ENCODE measurements at places on chromosomes 12 and 14.

GRCh38 chr12:31582155-31582554 is 8.8 kb downstream of the DENND5B start:
- no peak for DNase-seq

DNA sequence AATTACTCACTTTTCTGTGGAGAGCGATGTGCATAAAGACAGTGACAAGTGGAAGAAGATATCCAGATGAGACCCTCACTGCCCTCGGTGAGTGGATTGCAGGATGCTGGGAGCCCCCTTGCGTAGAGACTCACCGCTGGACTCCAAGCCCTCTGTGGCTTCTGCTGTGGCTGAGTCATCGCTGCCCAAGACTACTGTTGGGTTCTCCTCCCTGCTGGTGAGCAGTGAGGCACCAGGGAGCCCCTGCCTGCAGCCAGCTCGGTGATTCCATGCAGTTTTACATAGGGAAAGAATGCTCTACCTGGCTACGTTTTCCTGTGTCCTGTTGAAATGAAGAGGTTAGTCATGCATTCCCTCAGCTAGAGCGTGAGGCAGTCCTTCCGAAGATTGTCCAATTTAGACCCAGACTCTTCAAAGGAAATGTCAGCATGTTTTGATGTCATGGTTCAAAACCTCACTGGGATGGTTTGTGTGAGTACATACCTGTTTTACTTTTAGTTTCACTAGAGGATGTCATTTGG is 28.2 kb downstream of the TRAF3 start:
- no peak for DNase-seq

DNA sequence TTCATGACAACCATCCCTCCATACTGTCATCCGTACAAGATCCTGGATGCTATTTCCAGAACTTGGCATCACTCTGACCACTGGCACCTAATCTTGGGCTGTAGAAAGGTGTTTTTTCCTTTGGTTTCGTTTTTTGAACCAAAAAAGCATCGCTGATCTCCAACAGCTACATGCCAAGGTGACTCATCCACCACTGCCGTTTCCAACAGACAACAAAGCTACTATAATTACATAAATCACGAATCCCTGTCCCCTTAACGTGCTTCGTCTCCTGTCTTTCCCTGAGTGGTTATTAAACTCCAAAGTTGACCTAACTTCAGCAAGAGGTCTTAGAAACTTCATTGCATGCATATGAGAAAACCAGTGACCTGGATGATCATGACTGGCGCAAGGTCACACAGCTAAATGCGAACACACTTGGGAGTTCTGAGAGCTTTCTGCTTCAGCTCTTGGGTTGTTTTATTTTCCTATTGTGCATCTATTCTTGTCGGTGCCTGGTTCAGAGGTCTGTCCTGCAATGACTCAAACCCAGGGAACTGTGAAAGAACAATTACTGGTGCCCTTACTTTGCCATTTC is 99.9 kb downstream of the PPM1H start:
- DNase-seq: no peak

- DNase-seq: peak; percentile 75
These were observed 101.0 kb downstream of the DERA start for GRCh38 chr12:16012117-16012516.

DNA sequence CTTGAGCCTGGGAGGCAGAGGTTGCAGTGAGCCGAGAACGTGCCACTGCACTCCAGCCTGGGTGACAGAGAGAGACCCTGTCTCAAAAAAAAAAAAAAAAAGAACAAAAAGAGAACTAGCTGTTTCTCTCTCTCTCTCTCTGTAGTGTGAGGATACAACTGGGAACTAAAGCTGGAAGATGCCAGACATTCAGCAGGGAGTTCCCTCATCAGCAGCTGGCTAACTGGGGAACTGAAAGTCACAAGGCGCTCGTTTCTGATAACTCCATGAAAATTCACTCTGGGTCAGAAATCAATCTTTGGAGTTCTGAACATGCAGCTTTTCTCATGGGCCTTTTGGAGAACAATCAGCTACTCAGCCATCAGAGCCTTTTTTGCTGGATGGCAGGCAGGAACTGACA is 43.5 kb upstream of the MAP1LC3B2 start:
- DNase-seq: no peak

DNA sequence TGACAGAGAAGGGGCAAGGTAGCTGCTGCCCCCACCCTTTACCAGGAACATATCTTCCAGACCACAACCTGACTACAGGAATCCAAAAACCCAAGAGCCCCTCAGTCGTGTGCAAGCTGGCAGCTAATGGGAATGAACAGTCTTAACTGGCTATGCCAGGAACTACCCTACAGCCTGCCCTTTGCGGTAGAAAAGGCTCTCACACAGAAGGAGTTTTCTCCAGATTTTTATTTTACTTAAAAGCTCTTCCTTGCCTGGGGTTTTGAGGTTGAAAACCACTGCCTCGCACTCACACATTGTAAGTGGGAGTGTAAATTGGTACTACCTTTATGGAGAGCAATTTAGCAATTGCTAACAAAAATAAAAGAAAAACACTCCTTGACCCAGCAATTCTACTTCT is 28.3 kb downstream of the PITPNM2 start:
- no peak for DNase-seq

Measured in hematopoietic multipotent progenitor cell treated with erythropoietin and hydrocortisone succinate and interleukin-3 and kit ligand, for 8 days (in vitro differentiated cells).